ENCODE measurements at places on chromosomes 2 and 18.

DNA sequence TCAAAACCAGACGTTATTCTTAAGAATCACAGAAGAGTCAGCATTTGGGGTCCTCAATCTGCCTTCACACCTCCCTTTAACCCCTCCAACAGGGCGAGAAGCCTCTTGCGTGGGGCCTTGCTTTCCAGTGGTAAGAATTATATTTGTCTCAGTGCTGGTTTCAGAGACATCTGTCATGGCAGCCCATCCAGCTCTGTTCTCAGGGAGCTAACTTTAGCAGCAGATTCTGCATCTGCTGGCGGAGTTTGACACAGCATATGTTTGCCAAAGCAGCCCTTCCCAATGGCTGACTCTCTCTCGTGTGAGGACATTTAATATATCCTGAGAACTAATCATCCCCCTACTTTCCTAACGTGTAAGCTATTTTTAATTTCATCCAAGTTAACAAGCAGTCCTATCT, 91.5 kb upstream of the BCL11A start:
- no peak for DNase-seq

GRCh38 chr18:25192065-25192464, 159.9 kb downstream of the ZNF521 start:
- DNase-seq = no peak

- DNase-seq = no peak
These were observed 17.7 kb upstream of the ATP6V1B1 start for GRCh38 chr2:70918016-70918415.

DNA sequence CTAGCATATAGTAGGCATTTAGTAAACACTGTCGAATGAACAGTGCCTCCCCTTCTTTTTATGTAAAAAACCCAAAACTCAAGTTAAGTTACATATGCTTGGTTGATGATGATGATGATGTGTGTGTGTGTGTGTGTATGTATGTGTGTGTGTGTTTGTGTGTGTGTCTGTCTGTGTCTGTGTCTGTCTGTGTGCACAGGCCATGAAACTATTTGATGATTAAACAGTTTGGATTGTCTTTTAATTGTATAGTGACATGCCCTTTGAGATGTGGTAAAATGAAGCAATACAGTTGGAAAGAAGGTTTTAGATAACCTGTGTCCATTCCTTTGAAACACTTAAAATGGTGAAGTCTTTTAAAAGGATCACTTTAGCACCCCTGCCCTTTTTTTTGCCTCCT, 105.6 kb downstream of the MAP4K4 start:
- no peak for DNase-seq

All from CD4-positive, alpha-beta T cell treated with Interleukin-1 beta for 1 hour (primary cell).